Astrocyte (in vitro differentiated cells and primary cell): ENCODE measurements at places on chromosomes 16 and 17. TPM values are rescaled to one million over a fixed set of nuclear protein-coding genes. Genes with fewer than 3 reads are reported as not detected.
A peak's percentile ranks its signal among the peaks of the same experiment; 100 is the strongest.

The TSPAN10 gene
- 2.7 and 3.2 TPM in 2 replicates for total RNA-seq

The PMP22 gene
- 41.7 and 49.6 TPM in 2 replicates for total RNA-seq

DNA sequence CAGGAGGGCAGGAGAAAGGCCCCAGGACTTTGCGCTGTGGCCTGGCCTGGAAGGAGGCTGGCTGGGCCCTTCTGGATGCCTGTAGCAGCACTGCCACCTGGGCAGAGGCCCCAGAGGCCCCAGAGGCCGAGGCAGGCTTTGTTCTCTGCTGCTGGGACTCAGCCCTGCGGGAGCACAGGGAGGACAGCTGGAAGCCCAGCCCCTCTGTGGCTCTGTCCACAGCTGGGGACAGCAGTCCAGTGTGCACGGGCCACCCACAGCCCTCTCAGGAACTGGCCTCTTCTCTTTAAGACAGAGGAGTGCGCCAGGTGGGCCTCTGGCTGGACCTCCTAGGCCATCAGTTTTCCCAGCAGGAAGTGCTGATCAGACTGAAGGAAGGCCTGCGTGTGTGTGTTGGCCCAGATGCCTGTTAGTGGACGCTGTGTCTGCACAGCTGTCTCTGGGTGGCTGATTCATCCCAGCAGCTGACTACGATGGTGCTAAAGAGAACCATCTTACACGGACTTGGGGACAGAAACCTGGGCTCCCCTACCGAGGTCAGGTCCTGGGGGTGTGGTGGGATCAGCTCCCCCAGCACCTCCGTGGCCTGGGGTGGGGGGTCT is 26.9 kb upstream of the ZNF750 start:
- peak; percentile 86 for DNase-seq

DNA sequence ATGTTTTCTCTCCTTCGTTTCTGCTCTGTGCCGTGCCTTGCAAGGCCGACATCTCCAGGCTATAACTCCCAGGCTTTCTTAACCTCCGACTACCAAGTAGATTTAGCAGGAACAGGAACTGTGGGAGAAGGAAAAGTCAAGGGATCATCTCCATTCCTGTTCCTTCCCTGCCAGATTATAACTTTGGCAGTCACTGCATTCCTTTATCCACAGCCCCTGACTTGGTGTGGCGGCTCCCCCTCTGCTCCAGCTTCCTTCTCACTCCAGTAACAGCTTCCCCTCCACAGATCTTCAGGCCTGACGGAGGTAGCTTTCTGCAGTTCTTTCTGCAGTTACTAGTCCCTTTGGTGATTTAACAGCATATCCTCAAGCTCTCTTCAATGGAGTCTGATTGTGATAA is 234.6 kb upstream of the MON1B start:
- DNase-seq = no peak

- no peak for DNase-seq
Observed at GRCh38 chr16:2855536-2855935, 2.4 kb downstream of the PRSS22 start.

GRCh38 chr16:19168371-19169081 is 486 bp downstream of the SYT17 start:
- DNase-seq = no peak

DNA sequence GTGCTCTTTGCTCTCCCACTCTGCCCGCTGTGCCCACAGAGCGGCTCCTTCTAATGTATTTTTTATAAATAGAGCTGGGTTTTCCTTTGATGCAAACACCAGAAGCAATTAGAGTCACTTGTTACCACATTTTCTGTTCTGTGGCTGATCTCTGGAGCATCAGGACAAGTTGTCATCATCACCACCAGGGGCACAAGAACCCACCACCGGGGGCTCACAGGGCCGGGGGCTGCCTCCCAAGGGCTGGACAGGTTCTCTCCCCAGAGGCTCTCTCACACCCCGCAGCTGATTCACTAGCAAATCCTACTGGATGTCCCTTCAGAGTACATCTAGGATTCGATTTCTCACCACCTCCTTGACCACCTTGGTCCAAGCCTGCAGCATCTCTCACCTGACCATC is 18.5 kb downstream of the C16orf82 start:
- no peak for DNase-seq

GRCh38 chr17:80360396-80360795 is 54.6 kb upstream of the ENDOV start:
- DNase-seq = no peak
